ENCODE measurements at places on chromosomes 6 and 20.

DNA sequence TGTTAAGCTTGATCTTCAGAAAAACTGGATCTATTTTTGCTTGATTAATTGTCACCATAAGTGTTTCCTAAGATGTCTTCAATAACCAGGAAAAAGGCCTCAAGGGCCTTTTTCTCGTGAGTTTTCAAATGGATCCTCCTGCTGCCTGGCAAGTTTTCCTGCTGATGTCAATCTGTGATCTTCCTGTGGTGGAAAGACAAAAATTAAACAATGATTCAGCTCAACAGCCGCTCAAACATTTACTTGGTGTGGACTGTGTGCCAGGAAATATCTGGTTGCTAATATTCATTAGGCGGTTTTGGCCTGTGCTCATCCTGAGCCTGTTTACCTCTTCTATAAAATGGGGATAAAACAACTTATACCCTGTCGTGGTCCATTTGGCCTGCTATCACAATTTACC lies 35.4 kb upstream of the SSTR4 start:
- DNase-seq = no peak

DNA sequence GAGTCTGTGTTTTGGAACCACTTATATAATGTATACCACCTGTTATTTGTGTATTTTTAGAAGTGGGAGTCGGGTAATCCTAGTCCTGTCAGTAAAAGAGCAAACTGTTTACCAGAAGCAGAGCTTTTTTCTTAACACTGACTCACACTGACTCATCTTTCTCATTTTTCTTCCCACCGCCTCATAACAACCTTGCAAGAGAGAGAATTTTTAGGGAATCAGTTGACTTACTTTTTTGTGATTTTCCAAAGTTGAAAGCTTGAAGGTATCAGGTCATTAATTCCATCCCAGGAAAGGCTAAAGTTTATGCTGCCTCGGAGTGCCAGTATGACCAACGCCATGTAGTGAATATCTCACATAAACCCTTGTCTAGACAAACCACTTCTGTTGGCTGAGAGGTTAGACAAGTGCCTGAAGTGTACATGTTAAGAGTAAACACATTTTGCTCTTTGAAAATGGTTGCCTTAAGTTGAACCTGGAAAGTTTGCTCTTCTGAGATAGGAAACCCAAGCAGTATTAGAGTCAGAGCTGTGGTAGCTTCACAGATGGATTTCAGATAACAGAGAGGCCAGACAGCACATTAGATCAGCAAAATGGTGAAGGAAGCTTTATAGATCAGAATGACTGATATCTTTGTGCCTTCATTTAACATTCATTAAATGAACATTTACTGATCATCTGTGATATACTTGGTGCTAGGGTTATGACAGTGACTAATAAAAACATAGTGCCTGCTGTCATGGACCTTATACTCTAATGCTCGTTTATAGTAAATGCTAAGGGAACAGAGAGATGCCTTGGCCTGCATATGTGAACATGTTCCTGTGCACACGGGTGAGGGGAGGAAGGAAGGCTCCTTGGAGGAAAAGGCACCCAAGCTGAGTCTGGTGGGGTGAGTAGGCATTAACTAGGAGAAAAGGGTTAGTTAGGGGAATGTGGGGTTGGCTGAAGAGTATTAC lies 29.1 kb upstream of the PKIG start:
- DNase-seq = no peak

DNA sequence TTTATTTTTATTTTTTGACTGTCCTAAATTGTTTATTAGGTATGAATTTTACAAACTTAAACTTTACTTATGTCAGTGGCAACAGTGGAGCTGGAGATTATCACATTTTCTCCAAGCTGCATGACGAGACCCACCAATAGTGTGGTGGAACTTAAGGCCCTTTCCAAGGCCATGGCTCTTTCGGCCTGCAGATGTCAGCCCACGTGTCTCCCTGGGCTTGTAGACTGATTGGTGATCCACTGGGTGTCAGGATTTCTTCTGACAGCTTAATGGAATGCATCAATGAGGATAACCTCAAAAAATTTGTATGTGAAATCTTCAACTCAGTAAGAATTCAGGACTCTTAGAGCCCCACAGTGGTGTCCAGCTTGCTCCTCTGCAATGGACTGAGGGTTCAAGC lies 32.3 kb upstream of the OVOL2 start:
- DNase-seq = no peak

DNA sequence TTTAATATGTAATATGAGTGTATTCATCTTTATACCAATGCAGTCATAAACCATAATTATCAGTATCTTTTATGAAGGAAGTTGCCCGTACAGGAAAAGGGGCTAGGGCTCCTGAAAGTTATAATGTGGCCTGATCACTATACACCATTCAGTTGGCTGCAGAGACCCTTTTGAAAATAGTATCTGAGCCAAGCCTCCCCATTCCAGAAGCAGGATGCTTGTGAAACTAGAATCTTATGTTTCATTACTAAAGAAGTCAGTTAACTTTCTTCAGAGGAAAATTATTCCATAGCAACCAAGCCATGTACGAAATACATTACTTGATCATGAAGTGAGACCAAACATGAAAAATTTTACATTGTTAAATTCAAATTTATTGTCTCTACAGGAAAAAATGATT lies 251.5 kb upstream of the TCF21 start:
- no peak for DNase-seq

GRCh38 chr6:125008957-125009356 lies 46.7 kb downstream of the RNF217 start:
- no peak for DNase-seq

GRCh38 chr6:81939766-81940165 lies 187.3 kb upstream of the TENT5A start:
- DNase-seq = no peak

DNA sequence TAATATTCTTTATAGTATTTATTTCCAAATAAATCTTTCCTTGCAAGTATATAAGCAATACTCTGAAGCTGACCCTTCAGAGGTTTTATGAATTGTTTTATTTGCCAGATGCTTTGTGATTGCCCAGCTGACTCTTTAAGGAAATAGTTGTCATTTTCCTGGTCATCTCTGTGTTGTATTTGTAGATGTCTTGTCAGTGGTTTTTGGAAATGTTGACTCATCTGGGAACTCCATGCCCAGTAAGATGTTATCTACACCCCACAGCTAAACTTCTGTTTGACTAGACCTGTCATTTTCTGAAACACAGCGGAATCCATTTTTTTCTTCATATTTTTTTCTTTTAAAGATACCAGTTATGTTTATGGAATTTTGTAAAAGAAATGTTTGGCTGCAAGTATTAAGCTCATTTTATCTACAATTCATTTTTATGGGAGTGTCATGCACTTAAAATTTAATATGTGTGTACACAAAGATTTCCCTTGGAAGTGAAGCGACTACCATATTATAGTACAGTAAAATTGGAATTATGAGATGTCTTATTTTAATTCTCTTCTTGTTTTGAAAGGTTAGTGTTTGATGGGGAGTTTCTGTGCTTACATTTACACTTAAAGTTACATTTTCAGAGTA lies 491.0 kb downstream of the NKAIN2 start:
- DNase-seq = no peak

- no peak for DNase-seq
Observed at GRCh38 chr20:32304131-32304746, 26.8 kb downstream of the KIF3B start.

- DNase-seq = no peak
Observed at GRCh38 chr6:96157018-96157565, 141.3 kb downstream of the FUT9 start.

- DNase-seq = no peak
Observed at GRCh38 chr20:41218466-41218865, 81.1 kb downstream of the PLCG1 start.

DNA sequence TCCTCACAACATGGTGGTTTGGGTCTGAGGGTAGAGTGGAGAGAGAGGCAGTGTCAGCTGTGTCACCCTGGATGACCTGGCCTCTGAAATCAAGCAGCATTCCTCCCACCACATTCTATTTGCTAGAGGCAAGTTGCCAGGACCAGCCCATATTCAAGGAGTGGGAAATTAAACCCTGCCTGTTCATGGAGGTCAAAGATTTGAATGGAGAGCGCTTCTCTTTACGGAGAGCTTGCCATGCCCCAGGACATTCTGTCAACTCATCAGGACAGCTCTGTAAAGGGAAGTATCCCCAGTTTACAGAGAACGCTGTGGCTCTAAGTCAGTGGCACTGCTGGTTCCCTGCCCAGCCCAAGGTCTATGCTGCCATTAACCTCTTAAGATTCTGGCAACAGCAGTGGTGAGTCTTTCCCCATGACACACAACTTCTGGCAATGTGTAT lies 90.0 kb upstream of the INSM1 start:
- DNase-seq = no peak

DNA sequence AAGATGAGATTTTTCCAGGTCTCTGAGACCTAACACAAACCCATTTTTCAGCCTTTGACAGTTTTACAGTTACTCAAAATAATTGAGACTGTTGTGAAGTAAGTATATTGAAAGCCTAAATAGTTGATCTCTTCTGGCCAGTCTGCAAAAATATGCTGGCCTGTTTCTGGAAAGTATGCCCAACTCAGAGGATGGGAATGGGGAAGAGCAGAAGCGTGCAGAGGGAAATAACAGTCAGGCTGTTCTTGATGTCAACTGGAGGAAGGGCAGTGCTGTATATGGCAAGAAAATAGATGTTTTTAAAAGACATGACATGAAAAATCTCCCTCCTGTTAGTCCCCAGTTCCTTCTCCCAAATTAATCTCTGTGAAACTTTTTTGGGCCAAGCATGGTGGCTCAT lies 3.8 kb downstream of the GID8 start:
- no peak for DNase-seq

DNA sequence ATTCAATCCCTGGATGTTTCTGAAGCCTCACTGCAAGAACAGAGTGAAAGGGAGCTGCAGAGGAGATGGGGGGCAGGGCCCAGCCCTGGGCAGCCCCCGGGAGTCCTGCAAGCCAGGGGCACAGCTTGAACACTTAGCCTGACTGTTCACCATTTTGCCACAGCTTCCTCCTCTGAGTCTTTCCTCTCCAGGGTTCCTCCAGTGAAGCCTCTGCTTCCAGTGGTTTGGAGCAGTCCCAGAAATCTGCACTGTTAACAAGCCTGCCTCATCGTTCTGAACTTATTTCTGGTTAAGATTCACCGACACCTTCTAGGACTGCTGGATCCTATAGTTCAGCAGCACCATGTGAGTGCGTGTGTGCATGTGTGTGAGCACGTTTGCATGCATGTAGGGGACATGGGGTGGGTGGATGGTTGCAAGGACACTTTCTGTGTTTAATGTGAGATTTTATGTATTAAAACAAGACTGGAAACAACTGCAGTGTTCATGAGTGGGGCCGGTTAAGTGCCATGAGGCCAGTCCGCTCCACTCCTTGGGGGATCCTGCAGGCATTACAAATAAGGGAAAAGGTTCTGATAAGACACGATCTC lies 24.6 kb downstream of the CEBPB start:
- no peak for DNase-seq

DNA sequence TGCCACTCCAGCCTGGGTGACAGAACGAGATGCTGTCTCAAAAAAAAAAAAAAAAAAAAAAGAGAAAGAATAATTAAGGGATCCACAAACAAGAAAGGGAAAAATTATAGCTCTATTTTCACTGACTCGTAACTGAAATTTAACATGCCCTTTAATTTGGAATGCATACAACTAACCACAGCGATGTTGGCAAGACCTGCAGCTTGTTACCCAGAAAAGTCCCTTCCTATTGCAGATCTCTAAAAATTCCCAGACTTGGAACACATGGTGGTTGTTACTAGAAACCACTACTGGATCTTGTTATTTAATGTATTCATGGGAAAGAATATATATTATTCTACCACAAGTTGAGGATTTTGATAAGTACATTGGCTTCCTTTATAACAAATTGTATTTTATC lies 27.8 kb upstream of the SMIM28 start:
- DNase-seq = no peak

GRCh38 chr20:25394276-25394675 lies 3.6 kb upstream of the ABHD12 start:
- no peak for DNase-seq

DNA sequence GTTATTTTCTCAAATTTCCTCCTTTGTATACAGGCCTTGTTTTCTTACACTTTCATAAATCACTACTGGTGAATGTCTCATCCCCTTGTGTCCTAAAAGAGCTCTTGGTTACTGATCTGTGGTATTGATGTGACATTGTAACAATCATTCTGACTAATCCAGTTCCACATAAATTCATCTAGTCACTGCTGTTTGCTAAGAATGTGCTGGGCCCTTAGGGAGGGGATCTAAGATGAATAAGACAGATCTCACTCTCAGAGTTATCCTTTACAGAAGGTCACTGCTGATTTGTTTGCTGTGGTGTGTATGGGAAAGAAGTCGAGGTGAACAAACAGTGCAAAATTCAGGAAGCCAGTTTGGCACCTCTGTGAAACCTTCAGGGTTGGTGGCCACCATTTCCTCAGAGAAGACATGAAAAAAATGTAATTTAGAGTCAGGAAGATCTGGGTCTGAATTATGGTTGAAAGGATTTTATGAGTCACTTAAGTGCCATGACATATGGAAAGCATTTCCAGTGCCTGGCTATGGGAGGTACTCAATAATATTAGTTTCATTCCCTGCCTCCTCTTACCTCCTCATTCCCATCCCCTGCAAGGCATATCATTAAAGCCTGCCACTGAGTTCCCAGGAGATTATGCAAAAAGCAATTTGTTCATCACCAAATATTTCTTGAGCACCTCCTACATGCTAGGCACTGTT lies 121.8 kb downstream of the COL9A1 start:
- no peak for DNase-seq

DNA sequence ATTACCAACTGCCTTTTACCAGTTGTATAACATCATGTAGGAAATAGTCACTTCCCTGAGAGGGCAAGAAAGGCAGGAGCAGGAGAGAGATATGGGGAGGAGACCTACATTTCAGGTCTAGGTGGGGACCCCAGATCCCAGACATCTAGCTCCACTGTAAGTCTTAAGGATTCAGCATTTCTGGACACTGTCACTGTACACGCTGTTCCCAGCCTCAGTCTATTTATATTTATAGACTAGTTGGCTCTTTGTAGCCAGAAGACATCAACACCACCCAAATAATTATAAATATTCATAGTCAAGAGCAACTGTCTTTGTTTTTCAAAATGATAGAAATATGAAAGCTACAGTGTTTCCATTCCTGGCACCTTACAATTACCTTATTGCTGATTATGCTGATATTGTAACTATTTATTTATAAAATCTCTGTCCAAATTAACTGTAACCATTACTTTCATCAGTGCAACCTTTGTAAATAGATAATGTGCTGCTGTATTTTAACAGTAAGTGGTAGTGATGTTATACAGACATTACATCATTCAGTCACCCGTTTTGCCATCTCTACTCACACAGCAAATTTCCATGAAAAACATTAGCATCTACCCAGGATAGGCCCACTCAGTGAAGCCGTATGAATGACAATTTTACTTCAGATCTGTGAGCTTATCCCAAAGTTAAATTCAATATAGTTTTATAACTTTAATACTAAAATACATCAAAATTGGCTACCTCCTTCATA lies 162.8 kb downstream of the PTPRK start:
- DNase-seq = no peak

GRCh38 chr6:169648617-169649016 lies 53.2 kb downstream of the WDR27 start:
- DNase-seq = no peak
